ENCODE measurements at places on chromosomes 2 and 18. TPM values are rescaled to one million over a fixed set of nuclear protein-coding genes. Genes with fewer than 3 reads are reported as not detected.

Gene PFN4
- total RNA-seq: 1.0 TPM

DNA sequence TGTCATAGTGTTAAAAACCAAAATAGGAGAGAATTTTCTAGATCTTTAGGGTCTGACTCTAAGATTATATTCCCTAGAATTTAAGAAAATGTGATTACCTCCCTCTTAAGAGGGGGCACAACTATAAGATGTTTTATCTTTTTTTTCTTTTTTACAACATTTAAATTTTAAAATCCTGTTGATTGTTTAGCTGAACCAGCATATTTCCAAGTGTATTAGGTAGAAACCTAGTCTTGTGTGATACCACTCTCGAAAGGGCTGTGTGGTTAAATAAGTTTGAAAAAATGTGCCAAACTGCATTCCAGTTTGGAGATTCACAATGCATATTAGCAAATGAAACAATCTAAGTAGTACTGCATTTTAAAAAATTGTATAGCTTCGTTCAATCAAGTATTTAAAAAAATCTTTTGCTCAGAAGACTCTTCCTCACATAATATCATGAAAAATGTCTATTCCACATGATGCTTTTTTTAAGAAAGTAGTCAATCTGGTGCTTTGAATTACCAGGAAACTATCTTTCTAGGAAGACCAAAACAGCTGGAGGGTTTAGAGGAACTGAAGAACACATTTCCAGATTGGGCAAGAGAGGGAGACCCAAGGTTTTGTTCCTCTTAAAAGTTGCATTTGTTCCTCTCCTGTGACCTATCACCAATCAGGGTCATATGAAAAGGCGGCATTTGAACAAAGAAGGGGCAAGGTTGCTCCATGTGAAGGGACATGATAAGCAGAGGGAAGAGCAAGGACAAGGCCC, 98.8 kb downstream of the DPP4 start:
- DNase-seq: no peak

DNA sequence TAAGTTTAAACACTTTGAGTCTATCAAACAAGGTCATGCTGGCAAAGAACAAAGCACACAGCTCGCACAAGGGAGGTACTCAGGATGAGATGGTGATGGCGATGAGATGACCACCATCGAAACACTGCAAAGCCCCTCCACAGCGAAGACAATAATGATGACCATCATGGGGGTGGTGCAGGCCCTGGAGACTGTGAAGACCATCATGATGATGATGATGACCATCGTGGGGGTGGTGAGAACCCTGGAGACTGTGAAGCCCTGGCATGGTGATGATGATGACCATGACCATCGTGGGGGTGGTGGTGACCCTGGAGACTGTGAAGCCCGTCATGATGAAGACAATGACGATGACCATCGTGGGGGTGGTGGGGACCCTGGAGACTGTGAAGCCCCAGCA, 81.6 kb upstream of the SALL3 start:
- DNase-seq: no peak

Gene TRABD2A
- 0.54 TPM for total RNA-seq

DNA sequence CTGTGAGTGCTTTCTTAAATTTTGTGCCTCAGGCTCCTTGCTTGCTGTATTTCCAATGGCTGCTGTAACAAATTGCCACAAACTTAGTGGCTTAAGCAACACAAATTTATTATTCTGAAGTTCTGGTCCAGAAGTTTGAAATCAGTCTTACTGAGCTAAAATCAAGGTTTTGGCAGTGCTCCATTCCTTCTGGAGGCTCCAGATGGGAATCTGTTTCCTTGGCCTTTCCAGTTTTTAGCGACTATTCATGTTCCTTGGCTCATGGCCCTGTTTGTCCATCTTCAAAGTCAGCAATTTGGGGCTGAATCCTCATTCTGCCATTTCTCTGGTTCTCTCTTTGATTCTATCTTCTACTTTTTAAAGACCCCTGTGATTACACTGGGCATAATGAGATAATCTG, 31.8 kb downstream of the STRADB start:
- no peak for DNase-seq

DNA sequence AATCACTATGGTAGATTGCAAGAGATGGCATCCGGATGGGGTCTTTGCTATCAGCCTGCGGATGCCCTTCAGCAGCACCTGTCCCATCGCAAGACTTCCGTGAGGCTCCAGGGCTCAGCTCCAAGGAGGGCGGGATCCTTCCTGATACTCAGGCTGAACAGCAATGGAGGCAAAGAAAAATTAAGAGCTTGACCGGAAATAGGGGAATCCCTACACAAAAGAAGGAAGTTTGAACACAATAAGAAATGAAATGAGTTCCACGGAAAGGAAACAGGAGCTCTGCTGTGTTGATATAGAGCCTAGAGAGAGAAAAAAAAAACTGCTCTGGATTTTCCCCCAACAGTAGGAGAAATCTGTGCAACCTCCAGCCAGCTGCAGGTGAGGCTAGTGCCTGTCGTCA, 91.9 kb downstream of the ARL4C start:
- DNase-seq: no peak

GRCh38 chr18:45161850-45162249, 453.4 kb upstream of the SLC14A2 start:
- DNase-seq: no peak

Gene ELP2
- total RNA-seq: 50.4 TPM

GRCh38 chr18:36561046-36561445, 263.5 kb downstream of the FHOD3 start:
- no peak for DNase-seq

DNA sequence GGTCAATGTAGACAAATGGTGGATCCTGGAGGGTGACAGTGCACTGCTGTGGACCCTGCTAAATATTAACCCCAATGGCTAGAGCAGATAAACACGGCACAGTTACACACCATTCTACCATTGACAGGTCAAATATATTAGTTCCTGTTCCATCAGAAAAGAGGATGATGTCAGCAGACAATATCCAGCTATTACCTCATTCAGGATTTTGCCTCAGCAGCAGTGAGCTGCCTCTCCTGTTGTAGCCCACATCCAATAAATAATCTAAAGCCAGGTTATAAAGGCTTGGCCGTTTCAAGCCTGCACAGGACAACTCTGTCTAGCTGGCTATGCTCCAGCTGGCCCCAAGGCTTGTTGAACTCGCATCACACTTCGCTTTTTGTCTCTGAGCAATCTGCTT, 31.6 kb upstream of the NETO1 start:
- no peak for DNase-seq

- no peak for DNase-seq
Measured at GRCh38 chr2:8087480-8087840, 594.4 kb upstream of the ID2 start.

DNA sequence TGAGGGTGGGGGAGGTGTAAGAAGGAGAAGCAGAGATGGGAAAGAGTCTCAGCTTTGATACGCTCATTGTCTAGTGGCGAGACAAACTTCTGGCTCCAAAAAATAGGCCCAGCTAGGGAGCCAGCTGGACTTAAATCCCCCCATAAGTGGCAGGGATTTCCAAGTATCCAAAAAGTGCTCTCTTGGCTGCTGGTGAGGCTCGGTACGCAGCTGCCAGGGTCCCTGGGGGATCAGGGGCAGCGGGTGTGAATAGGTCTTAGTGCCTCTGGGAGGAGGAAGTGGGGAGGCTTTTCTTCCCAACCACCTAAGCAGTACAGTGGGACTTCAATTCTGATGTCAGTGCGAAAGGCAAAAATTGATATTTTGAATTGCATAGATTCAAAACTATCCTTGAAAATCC, 73.5 kb downstream of the ALK start:
- DNase-seq: no peak

Gene RAB6C
- total RNA-seq: not detected

DNA sequence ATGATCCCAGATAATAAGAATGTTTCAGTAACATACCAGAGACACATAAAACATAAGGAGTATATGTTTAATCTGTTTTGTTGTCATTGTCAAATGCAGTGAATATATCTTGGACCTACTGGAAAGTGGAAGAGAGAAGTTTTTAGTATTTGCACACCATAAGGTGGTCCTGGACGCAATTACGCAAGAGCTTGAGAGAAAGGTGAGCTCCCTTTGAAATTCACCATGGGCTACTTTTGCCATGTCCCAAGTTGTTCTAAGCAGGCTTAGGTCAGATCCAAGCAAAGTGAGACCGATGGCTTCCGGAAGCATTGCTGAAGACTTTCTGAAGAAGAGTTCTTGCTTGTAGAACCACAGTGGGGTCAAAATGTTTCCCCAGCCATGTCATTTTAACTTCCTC, 30.8 kb upstream of the RPL37A start:
- no peak for DNase-seq

GRCh38 chr2:126754240-126755004, 98.5 kb downstream of the GYPC start:
- no peak for DNase-seq

DNA sequence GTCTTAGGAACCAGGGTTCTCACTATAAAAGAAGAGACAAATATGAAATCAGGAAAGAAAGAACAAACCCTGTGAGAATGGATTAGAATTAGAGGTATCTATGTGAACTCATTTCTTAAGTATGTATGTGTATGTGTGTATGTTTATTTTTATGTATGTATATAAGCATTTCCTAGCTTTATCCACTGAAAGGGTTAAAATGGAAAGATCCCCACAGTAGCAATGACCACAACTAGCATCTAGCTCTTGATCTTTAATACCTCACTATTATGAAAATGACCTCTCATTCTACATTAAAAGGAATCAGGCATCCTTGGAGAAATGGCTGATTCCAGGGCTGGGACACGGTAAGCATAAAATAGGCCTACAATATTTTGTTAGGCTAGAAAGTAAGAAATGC, 31.6 kb downstream of the RTN4 start:
- DNase-seq: no peak

Gene FRZB
- 4.3 TPM for total RNA-seq

- no peak for DNase-seq
Measured at GRCh38 chr2:1049691-1050090, 99.0 kb downstream of the SNTG2 start.

DNA sequence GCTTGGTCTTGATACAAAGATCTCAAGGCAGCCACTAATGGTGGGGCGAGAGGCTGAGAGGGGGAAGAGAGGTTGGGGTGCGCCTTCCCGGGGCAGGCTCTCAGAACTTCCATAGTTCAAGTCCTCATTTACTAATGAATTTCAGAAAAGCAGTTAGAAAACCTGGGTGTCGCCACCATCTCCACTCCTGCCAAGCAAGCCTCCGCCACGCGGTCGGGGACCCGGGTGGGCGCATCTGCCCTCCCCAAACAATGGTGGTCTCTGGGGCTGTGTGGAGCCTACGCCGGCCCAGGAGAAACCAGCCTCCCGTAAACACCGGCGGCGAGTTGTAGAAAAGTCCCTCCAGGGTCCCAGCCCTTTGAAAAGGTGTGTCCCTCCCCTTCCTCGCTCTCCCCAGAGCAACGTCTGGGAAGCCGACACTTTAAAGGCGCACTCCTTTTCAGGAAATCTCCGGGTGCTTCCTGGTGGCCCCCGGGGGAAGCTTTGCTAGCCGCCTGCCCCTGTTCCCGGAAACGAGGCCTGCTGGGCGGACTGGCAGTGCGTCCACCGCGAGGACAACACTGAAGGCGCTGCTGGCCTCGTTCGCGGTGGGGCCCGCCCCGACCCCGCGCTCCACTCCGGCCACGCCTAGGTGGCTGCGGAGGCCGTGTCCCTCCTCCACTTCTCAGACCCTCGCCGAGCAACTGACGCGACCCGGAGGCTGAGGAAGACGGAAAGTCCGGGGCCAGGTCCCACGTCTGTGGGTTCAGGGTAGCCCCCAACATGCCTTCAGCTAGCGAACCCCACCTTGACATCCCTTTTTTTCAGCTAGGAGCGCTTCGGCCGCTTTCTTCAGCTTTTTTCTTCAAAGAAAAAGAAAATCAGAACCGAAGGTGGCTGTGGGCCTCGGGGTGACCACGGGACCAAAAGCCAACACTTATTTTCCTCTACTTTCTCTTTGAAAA, 16.8 kb downstream of the EVX2 start:
- DNase-seq: no peak

- DNase-seq: no peak
Measured at GRCh38 chr2:152449578-152449977, 114.6 kb downstream of the FMNL2 start.

- DNase-seq: no peak
Measured at GRCh38 chr2:105858868-105859693, 114.4 kb downstream of the NCK2 start.

All from cardiac septum (tissue), 1 donor.